Lung (tissue), 17 donors: ENCODE measurements at places on chromosomes 16 and 17.

- H3K36me3 ChIP-seq: no peaks in the 10 kb centered on the region
- no peak overlapping the region for H3K27ac ChIP-seq
- no peaks in the 10 kb centered on the region for H3K27me3 ChIP-seq
- no peak overlapping the region for H3K4me3 ChIP-seq
- DNase-seq: no peak
Observed at GRCh38 chr16:18039931-18040330, 296.6 kb downstream of the NPIPA8 start.

DNA sequence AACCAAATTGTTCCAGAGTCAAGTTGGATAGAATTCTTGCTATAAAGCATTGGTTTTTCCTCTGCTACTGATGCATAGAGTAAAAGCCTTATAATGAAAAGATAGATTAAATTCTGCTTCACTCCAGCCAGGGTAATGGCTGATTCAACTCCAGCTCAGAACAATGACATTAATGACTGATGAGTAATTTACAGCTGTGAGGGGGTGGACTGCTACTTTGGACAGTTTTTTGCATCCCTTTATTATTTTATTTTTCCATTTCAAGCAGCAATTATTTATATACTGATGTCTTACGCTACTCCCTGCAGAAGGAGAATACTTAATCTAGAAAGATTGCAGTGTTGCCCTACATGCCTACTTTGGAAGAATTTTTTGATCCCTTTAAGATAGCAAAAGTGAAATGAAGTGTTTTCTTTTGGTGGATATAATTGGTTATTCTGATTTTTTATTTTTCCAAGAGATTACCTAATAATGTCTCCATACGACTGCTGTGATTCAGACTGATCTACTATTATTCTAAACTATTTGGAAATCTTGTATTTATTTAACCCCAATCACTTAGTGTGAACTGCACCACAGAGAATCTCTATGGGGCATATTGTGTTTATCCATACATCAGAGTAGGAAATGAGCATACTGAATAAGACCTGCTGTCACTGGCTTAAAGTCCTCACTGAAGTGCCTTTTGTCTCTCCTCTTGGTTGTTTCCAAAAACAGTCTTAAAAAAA, 149.5 kb downstream of the TRIM37 start:
- no peaks in the 10 kb centered on the region for H3K4me1 ChIP-seq
- DNase-seq: no peak
- H3K4me3 ChIP-seq: no peak overlapping the region
- no peaks in the 10 kb centered on the region for H3K27me3 ChIP-seq
- H3K36me3 ChIP-seq: no peaks in the 10 kb centered on the region

DNA sequence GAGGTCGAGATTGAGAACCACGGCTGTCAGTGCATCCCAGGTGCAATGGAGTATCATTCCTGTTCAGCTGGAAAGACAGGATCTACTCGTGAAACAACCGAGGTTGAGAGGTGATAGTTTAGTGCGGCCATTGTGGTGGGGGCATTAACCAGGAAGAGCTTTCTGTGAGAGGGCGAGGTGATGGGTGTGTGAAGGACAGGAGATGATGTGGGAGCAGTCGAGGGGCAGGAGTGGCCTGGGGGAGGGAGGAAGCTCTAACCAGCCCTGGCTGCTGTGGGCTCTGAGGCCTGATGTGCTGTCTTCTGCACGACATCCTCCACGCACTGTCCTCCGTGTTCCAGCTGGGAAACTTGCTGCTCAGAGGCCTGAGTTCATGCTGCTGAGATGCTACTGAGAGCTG, 22.0 kb downstream of the GOSR2 start:
- H3K4me3 ChIP-seq: no peak overlapping the region
- no peak overlapping the region for H3K27ac ChIP-seq
- H3K27me3 ChIP-seq: peaks cover 4% of the 10 kb centered on the region
- H3K36me3 ChIP-seq: peaks cover 3% of the 10 kb centered on the region
- peaks cover 12% of the 10 kb centered on the region for H3K4me1 ChIP-seq

DNA sequence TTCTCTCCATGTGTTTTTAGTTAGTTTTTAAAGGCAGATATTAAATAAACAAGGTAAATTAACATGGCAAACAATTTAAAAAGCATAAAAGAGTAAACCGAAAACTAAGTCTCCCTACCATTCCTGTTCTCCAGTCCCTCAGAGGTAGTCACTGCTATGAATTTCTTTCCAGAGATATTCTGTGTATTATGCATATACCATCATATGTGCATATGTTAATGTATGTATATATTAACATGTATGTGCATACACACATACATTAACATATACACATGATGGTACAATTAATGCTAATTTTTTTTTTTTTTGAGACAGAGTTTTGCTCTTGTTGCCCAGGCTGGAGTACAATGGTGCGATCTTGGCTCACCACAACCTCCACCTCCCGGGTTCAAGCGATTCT, 32.5 kb downstream of the TANGO6 start:
- no peaks in the 10 kb centered on the region for H3K27me3 ChIP-seq
- no peak overlapping the region for H3K27ac ChIP-seq
- DNase-seq: no peak
- no peaks in the 10 kb centered on the region for H3K4me1 ChIP-seq

- peak overlapping the region; percentile 55 for H3K4me3 ChIP-seq
- H3K36me3 ChIP-seq: no peaks in the 10 kb centered on the region
- peaks cover 6% of the 10 kb centered on the region for H3K4me1 ChIP-seq
- DNase-seq: peak; percentile 84
- H3K27ac ChIP-seq: peak overlapping the region; percentile 79
Observed at GRCh38 chr17:48100591-48101011, 677 bp downstream of the CBX1 start.

- peaks cover 8% of the 10 kb centered on the region for H3K4me1 ChIP-seq
- H3K27ac ChIP-seq: no peak overlapping the region
- H3K4me3 ChIP-seq: no peak overlapping the region
- no peaks in the 10 kb centered on the region for H3K36me3 ChIP-seq
Observed at GRCh38 chr16:13999895-14000425, 71.2 kb upstream of the MRTFB start.
